ENCODE measurements at places on chromosomes 5 and 9. TPM values are rescaled to one million over a fixed set of nuclear protein-coding genes. Genes with fewer than 3 reads are reported as not detected.

GRCh38 chr5:178602752-178603151 is 12.6 kb upstream of the COL23A1 start:
- peak; percentile 72 for DNase-seq

IFNA2 gene
- polyA plus RNA-seq: not detected

GRCh38 chr9:81363916-81364480 is 325.3 kb downstream of the TLE1 start:
- DNase-seq: no peak

GRCh38 chr9:131367450-131367849 is 26.4 kb upstream of the PRRC2B start:
- DNase-seq: no peak

C9orf50 gene
- 0.20 TPM for polyA plus RNA-seq

GRCh38 chr5:116896001-116896400 is 321.4 kb upstream of the SEMA6A start:
- no peak for DNase-seq

DNA sequence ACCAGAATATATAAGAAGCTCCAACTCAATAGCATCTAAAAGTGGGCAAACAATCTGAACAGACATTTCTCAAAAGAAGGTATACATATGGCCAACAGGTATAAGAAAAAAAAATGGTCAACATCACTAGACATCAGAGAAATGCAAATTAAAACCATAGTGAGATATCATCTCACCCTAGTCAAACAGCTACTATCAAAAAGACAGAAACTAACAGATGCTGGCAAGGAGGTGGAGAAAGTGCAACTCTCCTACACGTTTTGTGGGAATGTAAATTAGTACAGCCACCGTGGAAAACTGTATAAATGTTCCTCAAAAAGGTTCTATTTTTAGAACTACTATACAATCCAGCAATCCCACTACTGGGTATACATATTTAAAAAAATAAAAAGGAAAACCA is 199.9 kb upstream of the SMC2 start:
- DNase-seq: no peak

GRCh38 chr5:9784231-9784630 is 154.1 kb upstream of the TAS2R1 start:
- DNase-seq: no peak

DNA sequence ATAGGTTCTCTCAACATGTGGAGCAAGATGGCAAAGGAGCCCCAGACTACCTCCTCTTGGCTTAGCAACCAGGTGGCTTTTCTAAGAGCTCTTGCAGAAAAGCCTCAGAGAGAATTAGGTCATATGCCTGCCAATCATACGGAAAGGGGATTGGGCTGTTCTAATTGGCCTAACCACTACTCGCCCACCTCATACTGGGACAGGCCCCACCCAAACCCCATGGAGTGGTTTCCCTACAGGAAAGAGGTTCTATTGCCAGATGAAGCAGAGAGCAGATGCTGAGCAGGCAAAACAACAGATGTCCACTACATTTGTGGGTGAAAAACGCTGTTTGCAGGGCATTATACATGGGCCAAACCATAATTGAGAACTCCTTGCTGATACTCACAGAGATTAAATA is 29.0 kb downstream of the ABLIM3 start:
- DNase-seq: peak; percentile 38

- DNase-seq: peak; percentile 92
Observed at GRCh38 chr5:140240987-140241706, 61.8 kb downstream of the PFDN1 start.

PTGDS gene
- 1.2 TPM for polyA plus RNA-seq

C5 gene
- polyA plus RNA-seq: 1.5 TPM

- DNase-seq: no peak
Observed at GRCh38 chr5:35199886-35200285, 30.4 kb downstream of the PRLR start.

DNA sequence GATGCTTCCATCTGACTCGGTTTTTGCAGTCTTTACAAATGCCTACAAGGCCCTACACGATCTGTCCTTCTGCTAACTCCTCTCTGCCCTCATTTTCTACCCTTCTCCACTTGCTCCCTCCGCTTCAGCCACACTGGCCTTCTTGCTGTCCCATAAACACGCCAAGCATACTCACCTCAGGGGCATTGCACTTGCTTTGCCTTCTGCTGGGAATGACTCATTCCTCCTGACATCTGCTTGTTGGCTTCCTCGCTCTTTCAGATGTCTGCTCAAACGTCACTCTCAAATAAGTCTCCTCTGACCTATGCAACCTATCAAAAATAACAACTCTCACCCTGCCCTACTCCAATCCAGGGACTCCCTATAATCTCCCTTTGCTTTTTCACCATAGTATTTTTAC is 28.2 kb downstream of the CDC25C start:
- DNase-seq: peak; percentile 68

DIRAS2 gene
- polyA plus RNA-seq: not detected

GRCh38 chr5:161274951-161275350 is 271.6 kb downstream of the GABRB2 start:
- no peak for DNase-seq

GRCh38 chr5:126062398-126063221 is 360.6 kb upstream of the GRAMD2B start:
- no peak for DNase-seq

- DNase-seq: no peak
Observed at GRCh38 chr5:14909369-14909768, 37.8 kb upstream of the ANKH start.

CARTPT gene
- polyA plus RNA-seq: not detected

REEP2 gene
- 17.1 TPM for polyA plus RNA-seq

ASPN gene
- 0.09 TPM for polyA plus RNA-seq

ACTBL2 gene
- polyA plus RNA-seq: 0.29 TPM

SUSD3 gene
- 1.5 TPM for polyA plus RNA-seq

AGTPBP1 gene
- polyA plus RNA-seq: 2.6 TPM

DNA sequence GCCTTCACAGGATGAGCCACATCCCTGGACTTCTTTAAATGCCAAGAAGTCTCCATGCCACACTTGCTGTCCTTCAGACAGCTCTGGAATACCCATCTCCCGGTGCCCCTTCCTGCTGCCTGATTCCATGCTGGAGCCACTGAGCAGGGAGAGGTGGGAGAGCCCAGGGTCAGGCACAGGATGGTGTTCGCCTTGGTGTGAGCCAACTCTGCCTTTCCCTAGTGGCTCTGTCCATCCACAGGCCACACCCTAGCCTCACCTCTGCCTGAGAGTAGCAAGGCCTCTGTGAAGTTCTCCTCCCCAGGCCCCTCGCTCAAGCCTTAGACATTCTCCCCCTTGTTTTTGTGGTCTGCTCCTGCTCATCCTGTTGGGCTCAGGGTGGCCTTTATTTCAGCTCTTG is 54.2 kb upstream of the ANGPTL2 start:
- DNase-seq: no peak

GRCh38 chr5:135842737-135843136 is 8.3 kb downstream of the SLC25A48 start:
- DNase-seq: no peak

DNA sequence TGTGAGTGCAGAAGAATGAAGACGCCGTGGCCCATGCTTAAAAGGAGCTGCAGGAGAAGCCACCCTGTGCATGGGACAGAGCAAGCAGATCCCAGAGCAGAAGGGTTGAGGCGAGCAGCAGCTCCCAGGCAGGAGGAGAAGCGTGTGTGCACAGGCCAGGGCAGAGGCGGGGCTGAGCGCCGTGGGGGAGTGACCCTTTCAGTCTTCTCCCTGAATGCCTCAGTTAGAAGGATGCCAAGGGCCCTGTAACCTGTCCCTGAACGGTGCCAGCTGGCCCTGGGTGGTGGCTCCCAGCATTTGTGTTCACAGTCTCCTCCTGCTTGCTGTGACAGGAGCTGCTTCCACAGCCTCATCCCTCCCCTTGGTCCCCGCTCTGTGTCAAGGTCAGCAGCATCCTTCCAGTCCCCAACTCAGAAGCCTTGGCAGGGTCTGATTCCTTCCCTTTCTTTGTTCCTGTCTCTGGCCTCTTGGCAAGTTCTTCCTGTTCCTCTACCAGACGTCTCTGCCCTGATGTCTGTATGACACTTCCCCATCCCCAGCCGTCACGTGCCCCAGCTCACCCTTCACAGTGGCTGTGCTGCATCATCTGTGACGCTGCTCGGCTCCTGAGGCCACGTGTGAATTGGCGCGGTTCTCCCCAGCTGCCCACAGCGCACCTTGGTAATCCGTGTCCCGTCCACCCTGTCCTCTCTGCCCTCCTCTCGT is 5.2 kb downstream of the EXOC3 start:
- no peak for DNase-seq

LHX3 gene
- not detected for polyA plus RNA-seq

MPDZ gene
- polyA plus RNA-seq: 14.6 TPM

CDX1 gene
- 0.22 TPM for polyA plus RNA-seq

DNA sequence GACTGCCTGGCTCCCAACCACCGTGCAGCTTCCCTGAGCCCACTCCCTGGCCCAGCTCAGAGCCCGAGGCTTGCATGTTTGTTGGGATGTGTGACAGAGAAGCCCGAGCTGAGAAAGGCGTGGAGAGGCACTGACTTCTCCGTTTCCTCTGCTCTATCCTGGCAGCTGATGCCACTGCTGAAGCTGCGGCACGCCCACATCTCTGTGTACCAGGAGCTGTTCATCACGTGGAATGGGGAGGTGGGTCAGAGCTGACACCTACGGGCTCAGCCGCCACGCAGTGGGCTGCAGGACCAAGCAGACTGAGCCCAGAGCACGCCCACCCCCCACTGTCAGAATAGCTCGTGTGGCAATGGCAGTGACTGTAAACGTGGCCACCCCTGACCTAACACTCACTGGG is 9.3 kb downstream of the STKLD1 start:
- no peak for DNase-seq

- no peak for DNase-seq
Observed at GRCh38 chr9:115759426-115759825, 394.2 kb upstream of the PAPPA start.

DNA sequence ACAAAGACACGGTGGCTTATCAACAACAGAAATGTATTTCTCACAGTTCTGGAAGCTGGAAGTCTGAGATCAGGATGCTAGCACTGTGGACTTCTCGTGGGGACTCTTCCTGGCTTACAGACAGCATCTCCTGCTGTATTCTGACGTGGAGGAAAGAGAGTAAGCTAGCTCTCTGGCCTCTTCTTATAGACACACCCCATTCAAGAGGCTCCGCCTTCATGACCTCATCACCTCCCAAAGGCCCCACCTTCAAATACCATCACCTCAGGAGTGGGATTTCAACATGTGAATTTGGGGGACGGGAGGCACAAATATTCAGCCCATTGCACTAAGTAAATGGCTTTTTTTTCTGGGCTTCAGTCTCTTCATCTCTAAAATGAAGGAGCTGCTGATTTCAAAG is 27.6 kb downstream of the KCNMB1 start:
- no peak for DNase-seq

PCDHGC4 gene
- 0.60 TPM for polyA plus RNA-seq

DNA sequence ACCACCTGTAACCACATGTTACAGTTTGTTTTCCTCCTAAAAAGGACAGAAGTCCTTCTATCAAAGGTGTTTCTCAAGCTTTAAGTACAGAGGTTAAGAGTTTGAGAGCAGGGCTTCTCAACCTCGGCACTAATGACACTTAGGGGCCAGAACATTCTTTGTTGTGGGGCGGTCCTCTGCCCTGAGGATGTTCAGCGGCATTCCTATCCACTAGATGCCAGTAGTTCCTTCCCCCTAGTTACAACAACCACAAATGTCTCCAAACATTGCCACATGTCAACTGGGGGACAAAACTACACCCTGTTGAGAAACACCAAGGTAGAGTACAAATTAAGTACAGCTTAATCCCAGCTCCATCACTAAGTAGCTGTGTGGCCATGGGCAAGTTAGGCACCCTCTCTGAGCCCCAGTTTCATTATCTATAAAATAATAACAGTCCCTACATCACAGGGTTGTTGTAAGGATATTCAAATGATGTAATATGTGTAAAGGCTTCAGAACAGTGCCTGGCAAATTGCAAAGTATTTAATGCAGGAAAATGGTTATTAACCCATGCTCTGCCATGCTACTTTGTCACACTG is 44.6 kb downstream of the PIP5K1B start:
- DNase-seq: no peak

- DNase-seq: no peak
Observed at GRCh38 chr5:97531549-97531948, 348.5 kb upstream of the RIOK2 start.

ADCY2 gene
- not detected for polyA plus RNA-seq

- DNase-seq: peak; percentile 72
Observed at GRCh38 chr5:1763548-1763911, 36.1 kb downstream of the MRPL36 start.
